ENCODE measurements at places on chromosomes 11 and 22. TPM values are rescaled to one million over a fixed set of nuclear protein-coding genes. Genes with fewer than 3 reads are reported as not detected.

The TEX12 gene
- total RNA-seq = not detected

The HEPACAM gene
- total RNA-seq = 66.9 TPM

GRCh38 chr11:128871168-128871610 lies 4.1 kb upstream of the KCNJ1 start:
- no peak overlapping the region for H3K27ac ChIP-seq
- 0 out of 2 replicates have a peak, but pooled peaks cover 2% of the 10 kb centered on the region for H3K4me1 ChIP-seq
- no peak overlapping the region for H3K4me3 ChIP-seq
- no peaks in the 10 kb centered on the region for H3K36me3 ChIP-seq
- H3K27me3 ChIP-seq = peaks cover 14% of the 10 kb centered on the region

- H3K36me3 ChIP-seq = no peaks in the 10 kb centered on the region
- H3K4me3 ChIP-seq = no peak overlapping the region
- DNase-seq = no peak
Observed at GRCh38 chr11:85947431-85948272, 92.5 kb downstream of the CCDC83 start.
